ENCODE measurements at places on chromosomes 7 and 10.

DNA sequence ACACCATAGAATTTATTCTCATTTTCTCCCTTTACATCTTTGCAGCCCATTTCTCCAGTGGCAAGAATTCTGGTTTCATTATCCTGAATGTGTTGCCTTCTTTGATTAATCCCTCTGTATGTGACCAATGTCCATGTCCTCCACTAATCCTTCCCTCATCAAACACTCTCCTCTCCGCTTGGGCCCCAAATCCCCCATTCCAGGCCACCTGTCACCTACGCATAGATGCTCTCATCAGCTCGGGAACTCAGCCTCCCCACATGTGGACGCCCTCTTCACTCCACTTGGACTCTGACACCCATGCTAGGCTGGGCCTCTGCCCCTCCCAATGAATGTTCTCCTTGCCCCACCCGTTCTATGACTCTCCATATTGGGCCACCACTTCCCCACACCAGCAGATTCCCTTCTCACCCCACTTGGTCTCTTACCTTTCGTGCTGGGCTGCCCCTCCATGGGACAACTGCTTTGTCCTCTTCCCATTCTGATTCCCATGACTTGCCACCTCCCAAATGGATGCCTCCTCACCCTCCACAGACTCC, 18.7 kb upstream of the RBM20 start:
- no peak for DNase-seq

DNA sequence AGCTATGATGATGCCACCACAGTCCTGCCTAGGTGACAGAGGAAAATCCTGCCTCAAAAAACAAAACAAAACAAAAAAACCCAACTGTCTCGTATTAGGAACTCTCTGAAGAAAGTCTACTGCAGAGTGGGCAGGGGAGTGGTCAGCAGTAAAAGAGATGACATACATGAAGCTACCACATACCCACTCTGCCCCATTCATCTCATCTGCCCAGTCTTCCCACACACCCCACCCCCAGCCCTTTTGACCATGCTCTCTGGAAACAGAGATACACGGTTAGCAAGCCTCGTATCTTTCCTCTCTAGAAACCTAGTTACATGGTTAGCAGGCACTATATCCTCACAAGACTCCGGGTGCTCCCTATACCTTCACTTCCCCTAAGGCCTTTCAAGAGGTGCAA, 8.3 kb downstream of the SLC37A3 start:
- no peak for DNase-seq

- no peak for DNase-seq
Measured at GRCh38 chr7:99713995-99714570, 20.9 kb downstream of the CYP3A7 start.

GRCh38 chr7:20798081-20798693, 11.5 kb upstream of the SP8 start:
- no peak for DNase-seq

- DNase-seq, result no peak
Measured at GRCh38 chr7:153887749-153888569, 164.2 kb upstream of the DPP6 start.

- no peak for DNase-seq
Measured at GRCh38 chr10:7776777-7777176, 11.0 kb downstream of the KIN start.

DNA sequence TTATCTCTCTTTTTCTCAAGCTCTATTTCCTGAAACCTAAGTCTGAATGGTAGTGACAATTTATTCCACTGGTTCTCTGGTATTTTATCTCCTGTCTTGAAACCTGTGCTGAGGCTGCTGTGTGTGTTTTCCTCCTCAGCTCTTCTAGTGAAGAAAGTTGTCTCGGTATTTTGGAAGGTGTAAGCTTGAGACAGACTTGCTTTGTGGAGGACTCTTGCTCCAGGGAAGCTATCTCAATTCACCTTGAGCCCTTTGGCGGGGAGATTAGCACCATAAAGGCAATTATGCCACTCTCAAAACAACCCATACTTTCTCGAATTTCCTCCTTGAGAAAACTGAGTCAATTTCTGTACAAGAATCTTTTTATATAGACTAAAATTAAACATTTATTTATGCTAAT, 141.6 kb downstream of the THSD7A start:
- DNase-seq, result no peak

DNA sequence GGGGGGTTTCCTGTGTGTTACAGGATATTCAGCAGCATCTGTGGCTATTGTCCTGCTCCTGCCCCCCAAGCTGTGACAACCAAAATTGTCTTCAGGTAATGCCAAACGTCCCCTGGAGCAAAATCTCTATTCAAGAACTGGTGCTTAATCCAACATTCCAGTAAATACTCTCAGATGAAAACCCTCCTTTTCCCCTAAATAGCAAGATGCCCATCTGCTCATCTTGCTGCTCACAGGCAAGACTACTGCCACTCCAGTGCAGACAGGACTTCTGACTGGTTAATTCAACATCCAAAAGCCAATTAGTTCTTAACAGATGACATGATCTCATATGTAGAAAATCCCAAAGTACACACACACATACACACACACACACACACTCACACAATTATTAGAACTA, 20.5 kb upstream of the JAZF1 start:
- no peak for DNase-seq

DNA sequence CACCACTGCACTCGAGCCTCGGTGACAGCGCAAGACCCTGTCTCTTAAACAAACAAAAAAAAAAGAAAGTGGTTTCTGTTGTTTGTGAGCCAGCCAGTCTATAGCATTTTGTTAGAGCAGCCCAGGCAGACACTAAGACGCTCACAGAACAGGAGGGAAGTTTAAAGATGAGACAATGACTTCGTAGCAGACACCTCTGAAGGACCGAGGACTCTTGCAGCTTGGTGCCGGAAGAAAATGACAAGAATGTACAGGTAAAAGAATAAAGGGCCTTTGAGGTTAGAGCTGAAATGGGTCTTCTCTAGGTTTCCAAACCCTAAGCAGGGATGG, 39.7 kb downstream of the MACROH2A2 start:
- DNase-seq, result no peak

GRCh38 chr10:90743291-90743690, 114.5 kb downstream of the HTR7 start:
- DNase-seq, result no peak

GRCh38 chr7:95141755-95142154, 182.6 kb downstream of the PON1 start:
- no peak for DNase-seq

DNA sequence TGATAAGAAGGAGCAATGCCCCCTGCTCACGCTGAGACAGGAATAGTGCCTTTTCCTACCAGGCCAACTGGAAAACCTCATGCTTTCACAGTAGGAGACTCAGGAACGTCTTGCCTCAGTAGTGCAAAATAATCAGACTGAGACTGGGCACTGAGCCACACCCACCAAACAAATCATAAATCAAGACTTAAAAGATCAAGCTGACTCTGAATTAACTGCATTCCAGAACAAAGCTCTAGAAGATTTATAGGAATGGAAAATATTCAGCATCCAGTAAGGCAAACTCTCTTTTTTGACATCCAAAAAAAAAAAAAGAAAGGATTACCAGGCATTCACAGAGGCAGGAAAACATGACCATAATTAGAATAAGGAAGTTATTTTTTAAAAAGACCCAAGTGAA, 30.5 kb upstream of the SLC18A3 start:
- no peak for DNase-seq

GRCh38 chr7:55100544-55101327, 81.9 kb downstream of the EGFR start:
- DNase-seq, result no peak

DNA sequence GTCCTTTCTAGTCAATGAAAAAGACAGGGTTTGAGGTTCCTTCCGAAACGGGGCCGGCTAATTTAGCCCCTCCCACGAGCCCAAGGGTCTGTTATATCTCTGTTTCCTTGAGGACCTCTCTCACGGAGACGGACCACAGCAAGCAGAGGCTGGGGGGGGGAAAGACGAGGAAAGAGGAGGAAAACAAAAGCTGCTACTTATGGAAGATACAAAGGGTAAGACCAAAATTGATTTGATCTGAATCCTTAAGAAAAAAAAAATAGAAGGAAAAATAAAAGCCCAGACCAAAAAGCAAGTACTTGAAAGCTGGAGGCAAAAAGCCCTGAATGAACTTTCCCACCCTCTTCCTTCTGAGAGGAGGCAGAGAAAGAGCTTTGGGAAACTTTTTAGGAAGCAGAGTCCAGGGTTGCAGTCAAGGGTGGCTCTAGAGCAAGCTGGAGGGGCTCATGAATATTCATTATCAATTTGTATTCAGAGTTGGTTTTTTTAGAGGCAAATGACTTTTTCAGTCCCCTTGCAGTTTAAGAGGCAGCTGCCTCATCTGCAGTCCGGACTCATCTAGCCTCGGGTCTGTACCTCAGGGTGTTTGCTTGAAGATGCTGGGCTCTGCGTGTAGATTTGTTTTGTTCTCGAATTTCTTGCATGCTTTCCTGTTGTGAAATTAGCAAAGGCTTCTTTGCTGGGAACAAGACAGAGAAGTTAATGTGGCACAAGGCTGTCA, at the start of gene ENTPD1:
Gene ENTPD1, plus strand, starts transcription at position 123 of the 721 bp plus-strand sequence. Its CDS starts 77 bp downstream, at position 200.
- no peak for DNase-seq

DNA sequence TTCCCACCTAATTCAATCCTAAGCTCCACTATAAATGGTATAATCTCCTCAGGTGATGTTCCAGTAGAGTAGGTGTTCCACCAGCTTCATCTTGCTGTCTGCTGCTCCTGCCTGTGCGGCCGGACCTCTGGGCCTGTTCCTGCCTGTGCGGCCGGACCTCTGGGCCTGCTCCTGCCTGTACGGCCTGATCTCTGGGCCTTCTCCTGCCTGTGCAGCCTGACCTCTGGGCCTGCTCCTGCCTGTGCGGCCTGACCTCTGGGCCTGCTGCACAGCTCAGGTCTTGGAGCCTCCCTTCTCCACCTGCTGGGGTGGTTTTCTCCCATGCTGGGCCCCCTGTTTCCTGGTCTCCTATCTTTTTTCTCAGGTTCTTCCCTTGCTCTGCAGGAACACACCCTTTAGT, 117.8 kb downstream of the USP6NL start:
- no peak for DNase-seq

DNA sequence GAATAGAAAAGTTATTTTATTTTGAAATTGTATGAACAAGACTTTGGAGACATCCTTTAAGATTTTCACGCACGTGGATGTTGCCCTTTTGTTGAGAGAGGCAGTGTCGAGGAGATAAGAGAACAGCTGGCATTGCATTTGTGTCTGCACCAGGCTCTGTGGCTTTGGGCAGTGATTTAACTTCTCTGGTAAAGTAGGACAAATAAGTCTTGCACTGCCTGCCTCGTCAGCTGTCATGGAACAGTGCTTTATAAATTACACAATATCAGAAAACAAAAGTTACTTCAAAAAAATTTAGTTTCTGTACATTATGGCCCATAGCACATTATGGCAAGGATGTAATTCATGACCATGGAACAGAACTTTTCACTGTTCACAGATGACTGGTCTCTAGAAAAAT, 20.1 kb downstream of the SNX10 start:
- no peak for DNase-seq

- DNase-seq, result no peak
Measured at GRCh38 chr10:75197066-75197465, 13.5 kb upstream of the VDAC2 start.

DNA sequence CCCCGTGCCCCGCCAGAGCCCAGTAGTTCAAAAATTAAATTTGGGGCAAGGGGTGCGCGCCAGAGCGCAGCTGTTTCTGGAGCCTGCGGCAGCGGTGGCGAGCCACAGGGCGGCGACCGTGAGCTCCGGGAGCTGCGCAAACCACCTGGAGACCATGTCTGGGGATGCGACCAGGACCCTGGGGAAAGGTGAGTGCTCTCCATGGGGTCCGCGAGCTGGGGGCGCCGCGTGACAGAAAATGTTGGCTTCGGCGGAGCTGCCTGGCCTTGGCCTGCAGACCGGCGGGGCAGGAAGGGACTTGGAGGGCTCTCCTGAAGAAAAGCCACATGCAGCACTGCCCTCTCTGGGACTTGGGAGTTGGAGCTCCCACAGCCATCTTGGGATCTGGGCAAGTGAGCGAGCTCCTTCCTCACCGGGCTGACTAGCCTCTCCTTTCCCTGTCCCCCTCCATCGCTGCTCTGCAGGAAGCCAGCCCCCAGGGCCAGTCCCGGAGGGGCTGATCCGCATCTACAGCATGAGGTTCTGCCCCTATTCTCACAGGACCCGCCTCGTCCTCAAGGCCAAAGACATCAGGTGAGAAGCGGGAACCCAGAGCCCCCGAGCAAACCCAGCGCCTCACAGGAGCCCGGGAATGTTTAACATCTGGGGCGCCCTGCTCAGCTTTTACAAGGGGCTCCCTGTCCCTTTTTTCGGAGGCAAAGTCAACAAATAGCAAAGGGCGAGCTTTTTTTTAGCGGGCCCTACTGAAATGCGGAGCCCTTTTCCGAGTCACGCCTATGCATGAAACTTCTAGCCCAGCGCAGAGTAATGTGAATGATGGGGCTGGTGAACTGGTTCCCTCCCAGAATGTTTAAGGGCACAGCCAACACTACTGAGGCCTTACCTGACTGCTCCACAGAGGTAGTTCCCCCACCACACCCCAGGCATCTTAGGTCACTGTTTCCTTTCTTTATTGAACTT, 6.1 kb downstream of the GSTO2 start:
- DNase-seq, result peak; percentile 31

- no peak for DNase-seq
Measured at GRCh38 chr7:33781796-33782195, 123.5 kb upstream of the BMPER start.

Data from CD4-positive, alpha-beta T cell treated with Interleukin-4 for 4 hours (primary cell).